Activated CD8-positive, alpha-beta memory T cell treated with anti-CD3 and anti-CD28 coated beads for 4 hours (primary cell): ENCODE measurements at places on chromosomes 12 and 14.

DNA sequence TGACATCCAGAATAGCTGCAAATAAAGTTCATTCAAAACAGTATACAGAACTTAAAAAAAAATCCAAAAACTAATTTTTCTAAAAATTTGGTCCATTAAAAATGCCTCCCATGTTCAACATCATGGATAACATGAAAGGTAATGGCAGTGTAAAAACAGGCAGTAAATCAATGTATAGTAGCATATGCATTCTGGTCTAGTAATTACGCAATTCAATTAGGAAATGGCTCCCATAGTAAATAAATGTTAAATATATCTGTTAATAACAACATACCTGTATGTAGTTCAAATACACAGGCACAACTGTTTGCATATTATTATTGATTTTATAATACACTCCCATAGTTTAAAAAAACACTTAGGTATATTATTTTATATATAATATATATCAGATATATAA, 42.5 kb downstream of the SGPP1 start:
- DNase-seq: no peak

DNA sequence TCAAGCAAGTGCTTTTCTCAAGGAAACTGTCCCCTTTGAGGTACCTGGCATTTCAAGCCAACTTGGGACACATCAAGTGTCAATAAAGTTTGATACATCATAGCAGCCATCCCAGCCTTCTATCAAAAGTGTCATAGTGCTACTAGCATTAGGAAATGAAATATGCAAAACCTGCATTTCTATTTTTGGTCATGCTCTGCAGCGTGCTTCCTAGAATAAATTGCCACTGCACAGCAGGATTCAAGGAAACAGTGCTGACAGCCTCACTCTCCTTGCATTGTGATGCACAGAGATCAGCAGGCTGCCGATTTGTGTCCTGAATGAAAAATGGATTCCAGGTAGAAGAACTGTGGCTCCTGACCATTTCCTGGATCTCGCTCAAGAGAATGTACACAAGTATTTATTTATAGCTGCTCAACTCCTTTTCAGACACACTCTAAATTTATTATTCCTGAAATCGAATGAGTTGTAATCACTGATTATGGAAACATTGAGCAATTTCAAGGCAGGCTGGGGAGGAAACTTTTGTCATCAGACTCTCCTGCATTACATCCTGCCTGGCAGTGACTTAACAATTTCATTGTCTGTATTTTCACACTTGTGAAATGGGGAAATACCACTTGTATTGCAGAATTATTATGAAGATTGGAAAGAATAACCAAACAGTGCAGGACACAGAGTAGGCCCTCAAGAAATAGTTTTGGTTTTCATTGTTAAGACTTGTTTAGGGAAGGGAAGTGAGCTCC, 120.9 kb downstream of the SLC38A6 start:
- DNase-seq: no peak

DNA sequence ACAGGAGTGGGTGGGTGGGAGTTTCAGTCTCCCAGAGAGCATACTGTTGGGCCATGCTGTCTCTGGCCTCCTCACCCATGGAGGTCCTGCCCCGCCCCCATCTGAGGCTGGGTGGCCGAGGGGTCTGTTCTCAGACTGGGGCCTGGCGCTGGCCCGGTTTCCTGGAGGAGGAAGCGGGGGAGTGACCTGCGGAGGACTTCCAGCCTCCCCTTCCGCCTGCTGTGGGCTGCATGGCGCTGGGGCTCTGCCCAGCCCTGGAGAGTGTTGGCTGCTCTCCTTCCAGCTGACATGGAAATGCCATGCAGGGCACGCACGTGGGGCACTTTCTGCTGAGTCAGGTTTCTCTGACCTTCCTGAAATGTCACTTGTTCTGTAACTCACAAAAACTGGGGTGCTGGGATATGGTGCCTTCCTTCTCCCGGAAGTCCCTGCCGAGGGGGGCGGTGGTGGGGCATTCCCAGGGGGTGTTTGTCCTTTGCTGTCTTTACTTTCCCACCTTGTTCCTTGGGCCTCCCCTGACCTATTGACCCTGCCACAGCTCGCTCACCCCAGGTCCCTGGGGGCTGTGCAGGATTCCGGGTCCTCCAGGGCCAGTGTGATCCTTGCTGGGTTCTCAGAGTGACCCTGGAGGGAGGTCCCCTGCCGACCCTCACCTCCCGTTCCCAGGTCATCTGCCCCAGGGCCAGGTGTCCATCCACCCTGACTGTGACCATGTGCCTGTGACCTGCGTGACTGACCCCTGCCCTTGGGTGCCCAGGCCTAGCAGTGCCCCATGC, 23.6 kb downstream of the PACS2 start:
- DNase-seq: no peak

DNA sequence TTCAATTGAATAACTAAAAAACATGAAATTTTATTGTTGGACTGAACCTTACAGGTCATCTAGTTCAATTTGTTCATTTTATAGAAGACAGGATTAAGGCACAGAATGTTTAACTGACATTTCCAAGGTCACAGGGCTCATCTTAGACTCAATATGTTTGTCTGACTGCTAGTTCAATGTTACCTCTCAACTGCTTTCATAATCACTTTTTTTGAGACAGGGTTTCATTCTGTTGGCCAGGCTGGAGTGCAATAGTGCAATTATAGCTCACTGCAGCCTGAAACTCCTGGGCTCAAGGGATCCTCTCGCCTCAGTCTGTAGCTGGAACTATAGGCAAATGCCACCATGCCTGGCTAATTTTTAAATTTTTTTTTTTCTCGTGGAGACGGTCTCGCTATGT, 24.4 kb upstream of the ITGA5 start:
- no peak for DNase-seq

GRCh38 chr12:124939421-124940142, 25.1 kb upstream of the UBC start:
- peak; percentile 78 for DNase-seq

GRCh38 chr12:131749618-131750315, 38.9 kb downstream of the SFSWAP start:
- DNase-seq: no peak

GRCh38 chr12:27864521-27864920, 84.5 kb upstream of the MANSC4 start:
- DNase-seq: no peak

GRCh38 chr12:120984351-120984898, 6.1 kb downstream of the HNF1A start:
- DNase-seq: no peak

GRCh38 chr14:55628426-55628825, 48.4 kb downstream of the KTN1 start:
- no peak for DNase-seq

DNA sequence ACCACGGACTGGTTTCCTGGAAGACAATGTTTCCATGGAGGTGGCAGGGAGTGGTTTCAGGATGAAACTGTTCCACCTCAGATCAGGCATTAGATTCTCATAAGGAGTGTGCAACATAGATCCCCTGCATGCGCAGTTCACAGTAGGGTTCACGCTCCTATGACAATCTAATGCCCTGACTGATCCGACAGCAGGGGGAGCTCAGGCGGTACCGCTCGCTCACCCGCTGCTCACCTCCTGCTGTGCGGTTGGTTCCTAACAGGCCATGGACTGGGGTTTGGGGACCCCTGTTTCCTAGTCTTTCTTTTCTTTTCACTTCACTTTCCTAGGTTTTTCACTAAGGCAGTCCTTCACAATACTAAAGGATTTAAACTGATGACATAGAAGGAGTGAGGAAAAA, 39.6 kb downstream of the GUCY2C start:
- DNase-seq: no peak

DNA sequence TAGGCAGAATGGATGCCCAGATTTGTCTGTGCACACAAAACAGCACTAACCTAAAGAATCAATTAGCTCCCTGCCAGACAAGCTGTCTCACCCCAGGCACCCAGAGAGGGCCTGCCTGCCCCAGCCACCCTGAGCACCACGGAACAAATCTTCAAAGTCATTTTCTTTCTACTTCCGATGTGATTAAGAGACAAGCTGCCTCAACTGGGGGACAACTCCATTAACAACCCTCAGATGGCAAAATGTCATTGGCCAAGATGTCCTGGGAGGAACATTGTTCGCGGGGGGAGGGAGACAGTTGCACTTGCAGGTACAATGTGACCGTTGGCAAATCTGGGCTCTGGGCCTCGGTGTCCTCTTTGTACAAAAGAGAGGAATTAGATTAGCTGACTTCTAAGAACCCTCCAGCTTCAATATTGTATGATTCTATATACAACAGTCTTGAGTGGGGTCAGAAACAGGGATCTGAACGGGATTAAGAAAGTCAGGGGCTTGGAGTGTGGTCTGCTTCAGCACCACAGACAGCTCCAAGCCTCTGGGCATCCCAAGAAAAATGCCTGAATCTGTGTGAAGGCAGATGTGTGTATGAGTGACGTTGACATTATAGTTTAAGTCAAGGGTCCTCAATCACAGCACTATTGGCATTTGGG, 42.8 kb upstream of the CMKLR1 start:
- DNase-seq: no peak

GRCh38 chr14:103206023-103206481, 82.8 kb downstream of the TNFAIP2 start:
- no peak for DNase-seq

DNA sequence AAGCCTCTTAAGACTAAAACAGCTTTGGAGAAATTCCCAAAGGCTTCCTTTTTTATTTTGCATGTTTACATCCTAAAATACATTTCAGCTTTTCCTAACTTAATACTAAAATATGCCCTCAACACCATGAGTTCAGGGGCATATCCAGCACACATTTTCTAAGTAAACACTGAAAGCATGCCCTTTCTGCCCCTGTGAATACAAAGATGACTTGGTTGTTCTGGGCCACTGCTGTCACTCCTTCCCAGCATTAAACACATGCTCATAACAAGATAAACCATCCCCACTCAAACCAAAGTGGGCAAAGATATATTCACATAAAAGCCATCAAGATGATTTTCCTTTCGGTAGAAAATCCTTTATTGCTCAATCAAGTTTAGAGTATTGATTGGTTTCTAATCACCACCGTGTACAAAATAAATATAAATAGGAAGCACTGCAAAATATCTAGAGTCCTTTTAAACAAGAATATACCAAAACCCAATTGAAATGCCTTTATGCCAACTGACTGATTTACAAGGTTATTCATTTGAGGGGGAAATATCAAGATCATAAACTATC, 1.9 kb downstream of the CCNB1IP1 start:
- no peak for DNase-seq

DNA sequence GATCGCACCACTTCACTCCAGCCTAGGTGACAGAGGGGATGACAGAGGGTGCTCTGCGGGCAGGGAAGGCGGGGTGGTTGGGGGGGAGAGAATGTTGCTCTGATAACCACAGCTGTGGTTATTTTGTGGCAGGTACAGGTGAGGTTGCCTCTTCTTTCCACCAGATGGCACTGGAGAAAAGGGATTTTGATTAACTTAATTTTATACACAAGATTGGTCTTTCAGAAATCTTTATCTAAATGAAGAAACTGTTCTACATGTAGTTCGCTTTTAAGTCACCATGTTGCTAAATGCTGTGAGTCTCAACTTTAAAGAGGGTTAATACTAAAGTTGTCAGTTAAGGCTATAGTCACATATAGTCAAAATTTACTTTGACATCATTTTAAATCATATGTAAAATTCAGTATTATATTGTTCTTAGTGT, 25.7 kb downstream of the FGF23 start:
- DNase-seq: peak; percentile 22

DNA sequence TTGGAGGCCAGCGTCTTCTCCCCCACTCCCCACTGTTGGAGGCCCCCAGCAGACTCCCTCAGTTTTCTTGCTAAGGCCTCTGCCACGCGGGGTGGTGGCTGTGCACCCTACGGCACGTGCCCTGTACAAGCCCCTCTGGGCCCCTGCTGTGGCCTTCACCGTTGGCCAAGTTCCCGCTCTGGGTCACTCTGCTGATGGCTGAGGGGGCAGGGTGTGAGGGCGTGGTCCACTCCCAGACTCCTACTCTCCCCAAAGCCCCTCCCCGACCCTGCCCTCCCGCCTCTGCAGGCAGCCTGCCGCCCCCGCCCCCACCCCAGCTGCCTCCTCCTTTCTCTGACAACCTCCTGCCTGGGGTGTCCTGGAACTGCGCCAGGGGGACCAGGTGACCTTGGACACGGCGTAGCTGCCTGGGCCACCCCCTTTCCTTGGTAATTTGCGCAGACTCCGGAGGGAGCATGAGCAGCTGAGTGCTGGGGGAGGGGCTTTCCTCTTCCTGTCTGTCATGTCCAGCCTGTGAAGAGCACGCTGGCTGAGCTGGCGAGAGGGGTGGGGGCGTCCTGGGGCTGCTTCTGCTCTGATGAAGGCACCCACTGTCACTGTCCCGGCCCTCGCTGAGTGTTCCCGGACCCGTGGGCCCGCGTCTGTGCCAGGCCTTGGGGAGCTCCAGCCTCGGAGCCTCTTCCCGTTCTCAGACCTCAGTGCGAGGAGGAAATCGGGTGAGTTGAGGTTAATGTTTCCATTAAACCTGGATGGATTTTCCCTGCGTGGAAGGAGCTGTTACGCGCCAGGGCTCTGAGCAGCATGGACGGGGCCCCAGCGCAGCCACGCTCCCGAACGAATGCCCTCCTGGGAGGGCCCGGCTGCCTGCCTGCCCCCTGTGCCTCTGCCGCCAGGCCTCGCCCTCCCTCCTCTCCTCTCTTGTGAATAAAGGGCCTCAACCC, 85.0 kb downstream of the KIF26A start:
- DNase-seq: no peak

DNA sequence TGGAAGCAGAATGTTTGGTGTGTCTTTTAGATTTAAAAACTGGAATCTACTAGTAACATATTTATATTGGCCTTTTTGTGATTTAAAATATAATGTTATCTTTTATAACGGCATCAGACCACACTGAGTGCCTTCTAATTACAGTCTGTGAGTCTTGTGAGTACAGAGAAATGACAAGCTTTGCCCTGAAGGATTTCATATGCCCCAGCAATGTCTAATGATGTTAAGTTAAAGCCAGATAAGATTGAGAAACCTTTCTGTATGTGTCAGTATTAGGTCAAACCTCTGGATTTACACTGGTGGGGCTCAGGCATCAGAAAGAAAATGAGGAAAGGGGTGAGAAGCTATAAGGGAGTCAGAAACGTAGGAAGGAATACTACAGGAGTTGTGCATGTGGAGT, 25.2 kb downstream of the PLEKHA5 start:
- no peak for DNase-seq

- DNase-seq: no peak
Measured at GRCh38 chr12:27931390-27931789, 41.1 kb downstream of the PTHLH start.

DNA sequence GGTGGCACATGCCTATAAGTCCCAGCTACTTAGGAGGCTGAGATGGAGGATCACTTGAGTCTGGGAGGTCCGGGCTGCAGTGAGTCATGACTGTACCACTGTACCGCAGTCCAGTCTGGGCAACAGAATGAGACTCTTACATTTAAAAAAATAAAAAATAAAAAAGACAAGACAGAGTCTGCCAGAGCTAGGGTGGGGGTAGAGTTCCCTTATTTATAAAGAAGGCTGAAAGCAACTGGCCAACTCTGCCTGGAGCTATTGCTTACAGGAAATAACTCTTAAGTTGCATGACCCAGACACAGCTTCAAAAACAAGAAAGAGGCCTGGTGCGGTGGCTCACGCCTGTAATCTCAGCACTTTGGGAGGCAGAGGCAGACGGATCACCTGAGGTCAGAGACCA, 31.5 kb downstream of the NUMB start:
- DNase-seq: no peak

DNA sequence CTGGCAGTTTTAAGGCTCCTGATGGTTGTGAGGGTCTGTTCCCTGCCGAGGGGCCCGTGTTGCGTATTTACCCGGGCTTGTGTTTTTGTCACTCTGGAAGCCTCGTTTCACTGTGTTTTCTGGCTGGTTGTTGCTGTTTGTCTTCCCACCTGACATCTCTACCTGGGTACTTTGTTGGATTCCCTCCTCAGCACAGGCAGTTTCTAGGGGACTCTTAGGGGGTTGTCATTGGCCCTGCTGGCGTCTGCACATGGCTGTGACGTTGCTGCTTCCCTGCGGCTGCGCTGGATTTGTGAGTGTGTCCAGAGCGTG, 6.4 kb downstream of the FBRSL1 start:
- no peak for DNase-seq
